C1 segment of cervical spinal cord (tissue), 14 donors: ENCODE measurements at places on chromosomes 2 and 18.

DNA sequence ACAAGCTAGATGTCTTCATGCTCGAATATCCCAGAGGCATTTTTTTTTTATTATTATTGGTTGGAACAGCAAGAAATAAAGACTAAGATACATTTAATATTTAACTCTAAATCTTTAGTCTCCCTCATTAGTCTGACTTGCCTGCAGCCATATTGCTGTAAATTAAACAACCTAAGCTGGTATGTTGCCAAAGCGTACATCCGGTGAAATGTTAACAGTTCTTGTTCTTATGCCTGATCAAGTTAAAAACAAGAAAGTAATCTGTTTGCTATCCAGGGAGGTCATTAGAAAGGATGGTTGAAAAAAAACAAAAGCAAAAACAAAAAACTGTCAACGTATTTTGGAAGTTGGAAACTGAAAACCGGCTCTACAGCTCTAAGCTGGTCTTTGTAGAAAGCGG, 125.9 kb upstream of the NABP1 start:
- DNase-seq: no peak

DNA sequence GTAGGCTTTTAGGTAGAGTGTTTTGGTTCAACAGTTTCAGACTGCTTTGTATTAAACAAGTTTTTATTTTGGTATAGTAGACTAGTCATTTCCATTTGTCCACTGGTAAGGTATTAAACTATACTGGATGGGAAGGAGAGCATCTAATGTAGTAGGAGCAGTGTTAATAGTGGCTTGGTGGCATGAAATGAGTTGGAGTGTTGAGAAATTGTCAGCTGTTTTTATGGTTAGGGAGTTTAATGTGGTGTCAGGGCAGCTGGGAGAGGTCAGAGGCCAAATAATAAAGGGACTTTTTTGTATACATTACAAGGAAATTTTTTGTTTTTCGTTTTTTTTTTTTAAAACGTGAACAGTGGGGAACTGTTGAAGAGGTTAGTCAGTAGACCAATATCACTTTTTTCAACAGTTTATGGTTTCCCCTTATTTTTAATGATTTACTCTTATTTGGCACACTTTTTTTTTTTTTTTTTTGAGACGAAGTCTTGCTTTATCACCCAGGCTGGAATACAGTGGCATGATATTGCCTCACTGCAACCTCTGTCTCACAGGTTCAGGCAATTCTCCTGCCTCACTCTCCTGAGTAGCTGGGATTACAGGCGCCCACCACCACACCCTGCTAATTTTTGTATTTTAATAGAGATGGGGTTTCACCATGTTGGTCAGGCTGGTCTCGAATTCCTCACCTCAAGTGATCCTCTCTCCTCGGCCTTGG, 21.2 kb downstream of the ACTR3 start:
- no peak for DNase-seq

- DNase-seq: no peak
Observed at GRCh38 chr18:78713726-78714125, 265.9 kb upstream of the SALL3 start.

DNA sequence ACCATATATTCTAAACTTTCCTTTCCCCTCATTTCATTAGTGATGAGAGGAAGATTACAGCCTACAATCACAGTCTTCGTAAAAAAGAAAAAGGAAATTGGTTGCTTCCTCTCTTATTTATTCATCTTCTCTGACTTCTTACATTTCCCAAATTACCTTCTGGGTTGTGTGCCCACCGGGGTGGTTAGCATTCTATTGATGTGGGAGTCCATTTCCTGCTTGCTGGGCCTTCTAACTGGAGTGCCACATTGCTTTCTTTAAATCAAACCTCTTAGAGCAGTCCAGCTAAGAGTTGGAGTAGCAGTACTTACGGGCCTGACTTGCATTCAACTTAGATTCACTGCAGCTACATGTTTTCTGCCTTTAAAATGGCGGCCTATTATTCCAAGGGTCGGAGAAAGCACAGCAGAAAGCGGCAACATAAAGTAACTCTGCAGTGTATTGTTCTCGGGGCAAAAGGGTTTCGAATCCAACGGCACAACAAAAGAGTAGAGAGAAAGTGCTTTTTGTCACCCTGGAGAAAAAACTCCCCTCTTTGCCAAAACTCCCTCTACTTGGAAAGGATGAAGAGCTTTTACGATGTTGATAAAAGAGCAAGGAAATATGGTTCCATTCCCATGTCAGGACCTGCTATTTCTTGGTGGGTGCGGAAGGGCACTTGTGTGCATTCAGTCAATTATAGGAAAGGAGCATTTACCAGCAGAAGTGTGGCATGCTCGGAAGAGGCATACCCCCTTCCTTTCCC, 110.6 kb upstream of the DLX2 start:
- DNase-seq: no peak

GRCh38 chr18:30334781-30335180, 707.8 kb downstream of the DSC3 start:
- DNase-seq: no peak

GRCh38 chr2:6526093-6526824, 339.4 kb downstream of the CMPK2 start:
- DNase-seq: no peak

DNA sequence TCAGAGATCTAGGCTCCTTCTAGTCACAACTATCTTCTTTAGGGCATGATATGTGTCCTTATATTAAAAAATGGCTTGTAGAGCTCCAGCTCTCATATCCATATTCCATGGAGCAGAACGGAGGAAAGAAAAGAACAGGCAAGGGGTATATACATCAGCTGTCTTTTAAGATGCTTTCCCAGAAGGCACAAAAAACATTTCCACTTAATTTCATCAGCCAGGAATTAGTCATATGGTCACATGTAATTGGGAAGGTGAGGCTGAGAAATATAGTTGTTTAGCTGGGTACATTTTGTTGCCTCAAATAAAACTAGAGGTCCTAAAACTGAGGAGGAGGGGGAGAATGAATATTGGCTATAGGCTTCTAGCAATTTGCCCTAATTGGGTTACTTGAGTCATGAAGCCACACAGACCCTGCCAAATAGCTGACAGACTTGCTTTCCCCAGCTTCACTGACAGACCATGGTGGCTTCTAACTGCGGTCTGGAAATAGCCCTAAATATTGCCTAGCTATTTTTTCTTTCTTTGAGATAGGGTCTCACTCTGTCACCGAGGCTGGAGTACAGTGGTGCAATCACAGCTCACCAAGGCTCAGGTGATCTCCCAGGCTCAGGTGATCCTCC, 20.0 kb downstream of the MAIP1 start:
- DNase-seq: no peak

DNA sequence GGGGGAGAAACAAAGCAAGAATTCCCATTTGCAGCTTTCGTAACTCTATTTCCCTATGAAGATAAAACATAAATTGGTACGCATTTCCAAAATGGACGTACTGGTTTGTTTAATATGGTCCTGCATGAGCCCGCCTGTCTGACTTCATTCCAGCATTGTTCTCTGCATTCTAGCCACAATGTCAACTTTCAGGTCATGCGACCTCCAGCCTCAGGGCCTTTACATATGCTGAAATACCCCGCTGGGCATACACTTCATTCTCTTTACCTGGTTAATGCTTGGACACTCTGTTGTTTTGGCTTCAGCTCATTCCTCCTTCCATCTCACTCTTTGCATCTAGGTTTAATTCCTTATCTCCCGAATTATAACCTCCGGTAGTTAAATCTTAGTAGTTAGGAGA, 103.7 kb upstream of the DNMT3A start:
- DNase-seq: no peak

DNA sequence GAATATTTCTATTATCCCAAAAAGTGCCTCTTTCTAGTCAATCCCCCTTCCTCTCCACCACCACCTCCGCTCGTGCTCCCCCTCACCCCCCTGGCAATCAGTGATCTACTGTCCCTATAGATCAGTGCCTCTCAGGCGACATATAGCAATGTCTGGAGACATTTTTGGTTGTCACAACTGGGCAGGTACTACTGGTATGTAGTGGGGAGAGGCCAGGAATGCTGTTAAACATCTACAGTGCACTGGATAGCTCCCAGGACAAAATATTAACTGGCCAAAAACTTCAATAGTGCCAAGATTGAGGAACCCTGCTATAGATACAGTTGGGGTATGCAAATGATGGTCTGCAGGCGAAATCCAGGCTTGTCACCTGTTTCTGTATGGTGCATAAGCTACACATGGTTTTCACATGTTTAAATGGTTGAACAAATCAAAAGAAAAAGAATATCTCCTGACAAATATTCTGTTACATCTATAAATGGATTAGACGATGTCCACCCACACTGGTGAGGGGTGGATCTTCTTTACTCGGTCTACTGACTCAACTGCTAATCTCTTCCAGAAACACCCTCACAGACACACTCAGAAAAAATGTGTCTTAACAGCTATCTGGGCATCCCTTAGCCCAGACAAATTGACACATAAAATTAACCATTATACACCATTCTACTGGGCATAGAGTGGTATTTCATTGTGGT, 25.5 kb downstream of the DPYSL5 start:
- DNase-seq: no peak

DNA sequence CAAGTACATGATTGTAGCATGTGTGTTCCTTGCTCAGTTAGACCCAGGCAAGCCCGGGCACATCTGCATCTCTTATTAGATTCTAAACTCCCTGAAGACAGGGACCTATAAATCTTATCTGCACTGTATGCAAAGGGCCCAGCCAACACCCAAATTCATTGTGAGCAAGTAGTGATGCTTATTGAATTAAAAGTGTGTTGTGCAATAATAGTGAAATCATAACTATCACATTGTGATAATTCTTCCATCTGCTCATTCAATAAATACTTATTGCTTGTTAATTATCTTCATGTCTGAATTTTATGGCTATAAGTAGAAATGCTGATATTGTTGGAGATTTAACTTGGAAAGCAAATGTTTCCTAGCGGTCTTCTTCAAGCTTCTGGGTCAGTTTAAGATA, 387.5 kb downstream of the SLC4A3 start:
- DNase-seq: no peak

GRCh38 chr2:58957188-58957840, 716.2 kb upstream of the FANCL start:
- no peak for DNase-seq

DNA sequence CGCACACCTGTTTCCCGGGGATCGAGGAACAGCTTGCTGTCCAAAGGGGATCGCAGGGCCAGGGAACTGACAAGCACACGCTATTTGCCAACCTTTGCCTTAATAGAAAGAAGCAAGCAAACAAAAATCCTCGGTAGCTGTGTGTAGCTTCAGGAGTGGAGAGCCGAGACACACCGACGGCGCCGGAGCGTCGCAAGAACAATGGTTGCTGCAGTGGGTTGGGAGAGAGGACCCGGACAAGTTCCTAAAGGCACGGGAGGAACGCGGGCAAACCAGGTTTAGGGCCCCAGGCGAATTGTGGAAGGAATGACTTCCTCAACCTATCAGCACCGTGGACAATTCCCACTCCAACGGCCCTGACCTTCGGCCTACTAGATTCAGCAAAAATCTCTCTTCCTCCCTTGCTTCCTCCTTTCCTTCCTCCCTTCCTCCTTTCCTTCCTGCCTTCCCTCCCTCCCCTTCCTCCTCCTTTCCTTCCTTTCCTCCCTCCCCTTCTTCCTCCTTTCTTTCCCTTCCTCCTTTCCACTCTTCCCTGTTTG, 4.9 kb upstream of the NEUROD1 start:
- no peak for DNase-seq

- no peak for DNase-seq
Observed at GRCh38 chr2:28021898-28022297, 131.4 kb downstream of the BABAM2 start.

DNA sequence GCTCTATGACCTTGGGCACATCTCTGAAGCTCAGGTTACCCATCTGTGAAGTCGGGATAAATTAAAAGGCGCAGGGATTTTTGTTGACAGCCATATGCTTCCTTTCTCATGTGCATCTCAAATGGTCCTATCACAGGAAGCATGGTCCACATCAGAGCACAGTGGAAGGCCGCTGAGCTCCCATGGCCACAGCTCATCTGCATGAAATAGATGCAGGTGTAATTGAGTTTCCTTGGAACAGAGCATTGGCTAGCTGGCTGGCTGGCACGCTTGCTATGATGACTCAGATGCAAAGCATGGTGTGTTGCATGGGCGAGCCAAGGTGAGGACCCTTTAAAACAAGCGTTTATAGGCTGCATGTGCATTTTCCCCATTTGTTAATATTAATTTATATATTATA, 79.3 kb downstream of the TXNL1 start:
- DNase-seq: no peak

DNA sequence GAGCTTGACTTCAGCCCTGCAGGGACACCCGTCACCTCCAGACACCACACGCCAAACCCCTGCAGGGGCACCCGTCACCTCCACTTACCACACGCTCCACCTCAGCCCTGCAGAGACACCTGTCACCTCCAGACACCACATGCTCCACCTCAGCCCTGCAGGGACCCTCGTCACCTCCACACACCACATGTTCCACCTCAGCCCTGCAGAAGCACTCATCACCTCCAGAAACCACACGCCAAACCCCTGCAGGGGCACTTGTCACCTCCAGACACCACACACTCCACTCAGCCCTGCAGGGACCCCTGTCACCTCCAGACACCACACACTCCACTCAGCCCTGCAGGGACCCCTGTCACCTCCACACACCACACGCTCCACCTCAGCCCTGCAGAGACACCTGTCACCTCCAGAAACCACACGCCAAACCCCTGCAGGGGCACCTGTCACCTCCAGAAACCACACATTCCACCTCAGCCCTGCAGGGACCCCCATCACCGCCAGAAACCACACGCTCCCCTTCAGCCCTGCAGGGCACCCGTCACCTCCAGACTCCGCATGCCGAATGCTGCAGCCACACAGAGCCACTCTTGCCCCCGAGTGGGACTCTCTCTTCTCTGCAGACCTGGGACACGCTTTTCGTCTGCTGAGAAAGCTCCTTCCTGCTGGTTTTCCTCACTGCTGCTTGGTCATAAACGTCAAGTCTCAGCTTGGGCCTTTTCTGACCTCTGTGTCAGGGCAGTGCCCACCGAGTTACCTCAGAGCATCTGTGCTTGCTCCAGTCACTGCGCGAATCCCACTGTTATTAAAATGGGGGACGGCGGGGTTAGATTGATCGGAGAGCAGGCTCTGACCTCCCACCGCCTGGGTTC, 77.5 kb upstream of the SALL3 start:
- DNase-seq: no peak

DNA sequence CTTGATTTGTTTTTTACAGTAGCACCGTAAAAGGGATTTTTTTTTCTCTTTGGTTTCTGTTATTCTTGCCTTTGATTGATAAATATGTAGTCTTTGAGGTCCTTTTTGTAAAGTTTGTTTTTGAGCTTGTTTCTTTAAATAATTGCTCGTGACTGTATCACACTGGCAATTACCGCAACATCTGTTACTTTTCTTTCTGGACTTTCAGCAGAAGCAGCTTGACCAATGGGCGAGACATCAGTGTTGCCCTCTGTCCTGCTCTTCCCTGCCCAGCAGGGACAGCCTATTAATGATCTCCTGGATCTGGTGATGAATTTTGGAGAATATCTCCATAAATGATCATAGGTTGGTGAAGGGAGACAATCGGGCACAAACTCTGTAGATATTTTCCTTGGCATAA, 74.9 kb downstream of the TDRD15 start:
- DNase-seq: no peak

DNA sequence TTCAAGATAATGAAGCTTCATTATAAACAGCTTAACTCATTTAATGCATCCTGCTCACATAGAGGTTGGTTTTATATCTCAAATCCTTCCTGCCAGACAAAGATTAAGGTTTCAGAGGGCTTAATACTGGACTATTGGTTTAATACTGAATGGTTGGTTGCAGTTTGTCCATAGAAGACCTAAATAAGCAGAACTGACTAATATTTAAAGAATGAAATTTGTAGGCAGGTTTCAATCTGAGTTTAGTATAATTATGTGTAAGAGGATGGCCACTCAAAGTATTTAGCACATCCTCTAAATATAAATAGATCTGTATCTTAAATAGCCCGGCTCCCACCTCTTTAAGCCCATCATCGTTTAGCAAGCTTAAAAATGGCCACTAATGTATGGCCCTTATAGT, 92.5 kb downstream of the EPB41L5 start:
- DNase-seq: no peak
